Caco-2 (cell line): ENCODE measurements at places on chromosomes 13 and 19. TPM values are rescaled to one million over a fixed set of nuclear protein-coding genes. Genes with fewer than 3 reads are reported as not detected.

SPRYD7 gene
- total RNA-seq, result 16.7 and 20.7 TPM in 2 replicates

DDA1 gene
- total RNA-seq, result 43.8 and 55.6 TPM in 2 replicates

C13orf42 gene
- total RNA-seq, result not detected in 2 replicates

ZNF681 gene
- 1.2 TPM in 2 replicates for total RNA-seq

STOML3 gene
- total RNA-seq, result 0.16 and 0.43 TPM in 2 replicates

COL4A1 gene
- total RNA-seq, result 4.5 and 4.8 TPM in 2 replicates

CACNA1A gene
- total RNA-seq, result not detected in 2 replicates

ZNF526 gene
- total RNA-seq, result 19.4 and 22.6 TPM in 2 replicates

FAM216B gene
- total RNA-seq, result not detected in 2 replicates

RPL21 gene
- total RNA-seq, result 1,158 and 1,201 TPM in 2 replicates

PABPC3 gene
- total RNA-seq, result 0.23 and 0.59 TPM in 2 replicates
